ENCODE measurements at places on chromosomes 7 and 10.

- no peak for DNase-seq
Observed at GRCh38 chr7:120033114-120033513, 239.9 kb upstream of the KCND2 start.

- no peak for DNase-seq
Observed at GRCh38 chr10:130398090-130398994, 262.2 kb downstream of the GLRX3 start.

DNA sequence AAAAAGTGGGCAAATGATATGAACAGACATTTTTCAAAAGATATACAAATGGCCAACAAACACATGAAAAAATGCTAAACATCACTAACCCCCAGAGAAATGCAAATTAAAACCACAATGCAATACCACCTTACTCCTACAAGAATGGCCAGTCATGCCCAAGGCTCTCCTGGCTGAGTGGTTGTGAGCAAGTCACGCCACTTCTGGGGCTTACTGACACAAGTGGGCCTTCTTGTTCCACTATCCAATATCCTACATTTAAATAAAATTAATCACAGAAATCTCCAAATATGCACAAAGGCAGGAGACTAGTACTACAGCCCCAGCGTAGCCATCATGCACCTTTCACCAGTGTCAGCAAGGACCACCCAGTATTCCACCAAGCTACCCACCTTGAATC, 181.9 kb downstream of the TNS3 start:
- DNase-seq, result no peak

DNA sequence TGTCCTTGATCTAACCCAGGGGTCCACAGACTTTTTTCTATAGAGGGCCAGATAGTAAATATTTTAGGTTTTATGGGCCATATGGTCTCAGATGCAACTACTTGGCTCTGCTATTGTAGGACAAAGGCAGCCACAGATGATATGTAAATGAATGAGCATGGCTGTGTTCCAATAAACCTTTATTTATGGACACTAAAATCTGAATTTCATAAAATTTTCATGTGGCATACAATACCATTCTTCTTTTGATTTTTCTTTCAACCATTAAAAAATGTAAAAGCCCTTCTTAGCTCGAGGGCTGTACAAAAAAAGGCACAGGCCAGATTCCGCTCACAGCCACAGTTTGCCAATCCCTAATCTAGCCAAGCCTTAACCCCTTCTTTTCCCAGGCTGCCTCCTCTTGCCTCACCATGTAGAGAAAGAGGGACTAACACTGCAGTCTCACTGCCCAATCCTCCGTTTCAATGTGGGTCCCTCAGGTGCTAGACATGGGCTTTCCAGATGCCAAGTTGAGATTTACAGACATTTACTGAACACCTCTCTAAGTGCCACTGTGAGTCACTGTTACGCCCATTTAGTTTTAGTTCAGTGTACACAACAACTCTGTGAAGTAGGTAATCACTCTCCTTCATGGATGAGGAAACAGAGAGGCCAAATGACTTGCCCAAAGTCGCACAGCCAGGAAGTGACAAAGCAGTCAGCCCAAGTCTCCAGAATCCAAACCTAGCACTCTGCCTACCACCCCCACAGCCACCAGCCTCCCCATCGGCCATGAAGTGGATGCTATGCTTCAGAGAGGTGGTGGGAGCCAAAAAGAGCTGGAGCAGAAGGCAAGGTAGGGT, 132.6 kb upstream of the PDLIM1 start:
- DNase-seq, result no peak

- no peak for DNase-seq
Observed at GRCh38 chr7:29596593-29597178, 33.1 kb downstream of the PRR15 start.

DNA sequence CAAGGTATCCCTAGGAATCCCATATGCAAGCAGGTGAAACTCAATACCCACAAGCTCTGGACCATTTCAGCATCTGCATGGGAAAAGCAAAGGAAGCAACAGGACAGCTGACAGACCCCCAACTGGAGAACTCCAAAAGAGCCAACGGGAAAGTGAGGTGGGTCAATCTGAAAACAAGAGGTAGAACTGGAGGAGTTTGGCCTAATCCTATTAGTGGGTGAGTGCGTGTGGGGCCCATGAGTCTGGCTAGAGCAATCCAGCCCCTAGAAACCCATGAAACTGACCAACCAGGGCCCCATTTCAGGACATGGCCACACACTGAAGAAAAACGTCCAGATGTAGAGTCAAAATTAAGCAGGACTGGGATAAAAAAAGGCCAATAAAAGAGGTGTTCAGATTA, 26.6 kb upstream of the WNT8B start:
- DNase-seq, result no peak

DNA sequence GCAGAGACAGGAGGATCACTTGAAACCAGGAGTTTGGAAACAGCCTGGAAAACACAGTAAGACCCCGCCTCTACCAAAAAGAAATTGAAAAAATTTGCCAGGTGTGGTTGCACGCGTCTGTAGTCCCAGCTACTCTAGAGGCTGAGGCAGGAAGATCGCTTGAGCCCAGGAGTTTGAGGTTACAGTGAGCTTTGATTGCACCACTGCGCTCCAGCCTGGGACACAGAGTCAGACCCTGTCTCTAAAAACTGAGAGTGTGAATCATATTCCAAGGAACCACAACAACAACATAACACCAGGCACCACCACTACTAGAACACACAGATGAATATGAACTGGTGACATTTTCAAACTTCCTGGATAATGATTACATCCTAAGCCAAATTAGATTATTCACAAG, 324.2 kb downstream of the CALN1 start:
- DNase-seq, result no peak

DNA sequence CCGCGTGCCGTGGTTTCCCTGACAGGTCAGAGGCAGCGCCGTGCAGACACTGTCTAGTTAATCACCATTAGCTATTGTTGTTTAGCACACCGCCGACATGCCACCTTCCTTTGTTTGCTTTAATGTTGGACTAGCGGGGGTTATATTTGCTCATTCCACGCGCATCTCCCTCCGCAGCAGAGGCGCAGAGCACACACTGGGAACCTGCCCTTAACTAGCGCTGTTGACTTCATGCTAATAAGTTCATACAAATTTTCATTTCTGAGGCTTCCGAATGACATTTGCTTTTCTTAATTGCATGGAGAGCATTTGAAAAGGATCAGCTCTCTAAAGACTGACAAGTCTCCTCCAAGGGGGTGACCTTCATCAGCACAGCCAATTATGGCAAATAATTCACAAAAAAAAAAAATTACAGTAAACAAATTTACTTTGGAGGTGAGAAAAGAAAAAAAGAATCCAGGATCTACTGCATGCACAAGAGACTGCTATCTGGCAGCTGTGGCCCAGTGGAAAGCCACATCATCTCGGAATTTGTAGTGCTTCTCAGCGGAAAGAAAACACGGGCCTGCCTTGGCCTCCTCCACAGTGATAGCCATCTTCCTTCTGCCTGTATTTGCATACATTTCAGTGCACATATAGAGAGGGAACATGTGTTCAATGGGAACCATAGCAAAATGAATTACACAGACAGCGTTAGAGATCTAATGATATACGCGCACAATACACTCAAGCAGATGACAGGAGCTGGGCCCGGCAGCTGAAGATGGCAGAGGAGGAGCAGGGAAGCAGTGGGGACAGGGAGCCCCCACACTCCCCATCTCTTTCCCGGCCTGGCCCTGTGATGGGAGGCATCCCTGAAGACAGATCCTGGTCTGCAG, 94.2 kb downstream of the EBF3 start:
- DNase-seq, result no peak

DNA sequence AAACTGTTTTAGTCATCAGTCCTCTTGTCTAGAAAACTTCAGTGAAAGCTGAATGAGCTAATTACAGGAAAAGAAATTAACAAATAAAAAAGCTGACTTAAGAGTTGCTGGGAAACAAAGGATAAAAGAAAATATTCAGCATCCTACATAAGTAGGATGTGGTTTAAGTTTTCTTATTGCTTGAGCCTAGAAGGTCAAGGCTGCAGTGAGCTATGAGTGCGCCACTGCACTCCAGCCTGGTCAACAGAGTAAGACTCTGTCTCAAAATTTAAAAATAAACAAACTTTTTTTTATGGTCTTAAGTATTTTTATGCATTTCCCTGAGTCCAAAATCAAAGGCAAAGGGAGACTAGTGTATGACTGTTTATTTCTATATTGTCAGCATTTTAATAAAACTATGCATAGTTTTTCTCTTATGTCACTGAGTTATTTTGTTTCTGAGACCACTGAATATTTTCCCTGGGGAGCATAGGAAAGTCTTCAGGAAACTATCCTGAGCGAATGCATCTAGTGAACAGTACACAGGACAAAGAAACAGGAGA, 40.0 kb upstream of the LRRN3 start:
- no peak for DNase-seq

- no peak for DNase-seq
Observed at GRCh38 chr7:8015100-8015745, 46.6 kb downstream of the GLCCI1 start.

DNA sequence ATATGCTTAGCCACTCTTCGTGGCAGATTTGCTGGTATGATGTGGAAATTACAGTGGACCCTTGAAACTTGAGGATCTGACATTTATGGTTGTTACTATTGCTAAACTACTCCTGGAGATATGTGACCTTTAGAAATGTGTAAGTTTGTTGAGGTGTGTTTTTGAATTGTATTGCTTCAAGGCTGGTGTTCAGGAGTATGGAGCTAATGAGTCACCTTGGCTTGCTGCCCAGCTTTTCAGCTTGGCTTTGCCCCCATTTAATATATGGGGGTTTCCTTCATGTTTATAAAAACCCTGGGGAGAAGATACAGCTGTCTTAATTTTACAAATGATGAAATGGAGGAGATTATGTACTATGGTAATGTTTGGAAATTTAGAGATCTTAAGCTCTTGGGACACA, 11.6 kb downstream of the HBP1 start:
- DNase-seq, result peak; percentile 67

DNA sequence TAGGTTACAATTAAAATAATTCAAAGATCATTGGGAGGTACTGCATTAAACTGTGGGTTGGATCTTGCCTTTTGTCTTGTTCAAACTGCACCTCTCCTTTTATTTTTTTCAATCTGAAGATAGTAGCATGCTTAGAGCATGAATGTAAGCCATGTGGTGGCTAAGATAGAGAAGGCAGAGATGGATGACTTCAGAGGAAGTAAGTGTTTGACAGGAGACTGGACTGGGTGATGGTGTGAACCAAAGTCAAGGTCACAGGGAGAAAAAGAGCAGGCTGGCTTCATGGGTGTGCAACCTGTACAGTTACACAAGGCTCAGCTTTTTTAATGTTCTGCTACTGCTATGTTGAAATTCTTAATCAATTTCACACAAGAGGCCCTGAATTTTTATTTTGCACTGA, 85.6 kb downstream of the ZEB1 start:
- no peak for DNase-seq

GRCh38 chr7:151082141-151083070, 887 bp downstream of the TMUB1 start:
- DNase-seq, result no peak

DNA sequence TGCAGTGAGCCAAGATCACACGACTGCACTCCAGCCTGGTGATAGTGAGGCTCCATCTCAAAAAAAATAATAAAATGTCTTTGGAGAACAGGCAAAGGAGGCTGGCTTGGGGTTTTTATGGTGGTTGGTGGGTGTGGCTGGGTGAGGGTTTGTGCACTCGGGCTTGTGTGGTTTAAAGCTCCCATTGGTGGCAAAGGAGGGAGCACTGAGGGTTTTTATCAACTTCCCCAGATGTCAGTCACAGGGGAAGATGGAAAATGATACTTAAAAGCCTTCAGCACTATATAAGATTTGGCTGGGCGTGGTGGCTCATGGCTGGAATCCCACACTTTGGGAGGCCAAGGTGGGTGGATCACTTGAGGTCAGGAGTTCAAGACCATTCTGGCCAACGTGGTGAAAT, 16.3 kb upstream of the RNF216 start:
- DNase-seq, result no peak

DNA sequence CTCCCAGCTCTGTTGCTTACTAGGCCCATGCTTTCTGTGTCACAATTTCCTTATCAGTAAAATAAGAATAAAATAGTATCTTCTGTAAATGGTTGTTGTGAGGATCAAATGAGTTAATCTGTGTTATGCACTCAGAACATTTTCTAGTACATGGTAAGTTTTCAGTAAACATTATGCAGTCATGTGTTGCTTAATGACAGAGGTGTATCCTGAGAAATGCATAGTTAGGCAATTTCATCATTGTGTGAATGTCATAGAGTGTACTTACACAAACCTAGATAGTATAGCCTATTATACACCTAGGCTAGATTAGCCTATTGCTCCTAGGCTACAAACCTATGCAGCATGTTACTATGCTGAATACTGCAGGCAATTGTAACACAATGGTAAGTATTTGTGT, 4.4 kb downstream of the PTTG1IP2 start:
- DNase-seq, result no peak

GRCh38 chr10:125055446-125055845, 104.9 kb downstream of the CTBP2 start:
- DNase-seq, result no peak
